NCI-H82 (cell line): ENCODE measurements at places on chromosomes 11 and 22.
A peak's percentile ranks its signal among the peaks of the same experiment; 100 is the strongest.

DNA sequence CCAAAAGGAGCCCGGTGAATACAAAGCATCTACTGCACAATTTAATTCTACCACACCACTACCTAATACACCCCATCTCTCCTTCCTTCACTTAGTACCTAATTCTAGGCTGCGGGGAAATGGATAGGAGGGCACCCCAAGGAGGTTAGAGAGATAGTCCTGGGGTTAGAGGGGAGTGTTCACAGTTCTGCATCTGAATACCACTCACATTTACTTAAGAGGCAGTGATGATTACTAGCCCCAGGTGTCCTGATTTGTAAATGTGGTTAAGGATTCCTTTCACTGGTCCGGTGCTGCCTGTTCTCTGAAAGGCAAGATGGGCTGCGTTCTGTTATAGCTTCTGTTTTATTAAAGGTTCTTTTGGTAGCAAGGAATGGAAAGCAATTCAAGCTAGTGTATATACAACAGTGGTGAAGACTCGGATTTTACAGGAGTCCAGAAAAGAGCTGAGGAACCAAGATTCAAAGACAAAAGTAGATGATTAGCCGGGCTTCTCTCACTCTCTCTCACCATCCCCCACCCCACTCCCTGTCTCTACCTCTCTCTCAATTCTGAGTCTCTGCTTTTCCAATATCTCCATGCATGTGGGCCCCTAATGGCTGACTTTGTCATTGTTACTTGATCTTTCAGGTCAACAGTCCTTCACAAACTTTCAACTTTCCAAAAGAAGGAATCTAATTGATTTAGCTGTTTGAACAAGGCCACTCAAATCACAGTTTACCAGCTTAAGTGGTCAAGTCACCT lies 8.7 kb upstream of the KCNA4 start:
- no peak for DNase-seq

GRCh38 chr22:20636945-20637344 lies 129.5 kb downstream of the MED15 start:
- DNase-seq, result no peak

DNA sequence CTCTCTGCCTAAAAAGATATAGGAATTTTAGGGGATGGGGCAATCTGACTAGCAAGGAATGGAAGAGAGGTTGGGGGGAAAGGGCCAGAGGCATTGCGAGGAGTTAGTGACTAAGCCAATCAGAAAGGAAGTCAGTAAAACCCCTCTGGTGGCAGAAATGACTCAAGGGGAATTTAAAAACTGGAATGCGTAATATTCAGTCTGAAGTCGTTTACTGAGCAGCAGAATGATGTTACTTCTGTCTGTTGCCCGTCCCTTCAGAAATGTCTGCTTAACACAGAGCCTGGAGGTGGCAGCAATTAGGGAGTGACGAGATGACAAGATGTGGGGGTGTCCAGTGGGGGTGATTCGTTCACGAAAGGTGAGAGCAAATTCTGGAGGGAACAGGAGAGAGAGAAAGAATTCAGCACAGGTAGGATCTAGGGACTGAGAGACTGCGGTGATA lies 107.7 kb upstream of the CLMP start:
- no peak for DNase-seq

DNA sequence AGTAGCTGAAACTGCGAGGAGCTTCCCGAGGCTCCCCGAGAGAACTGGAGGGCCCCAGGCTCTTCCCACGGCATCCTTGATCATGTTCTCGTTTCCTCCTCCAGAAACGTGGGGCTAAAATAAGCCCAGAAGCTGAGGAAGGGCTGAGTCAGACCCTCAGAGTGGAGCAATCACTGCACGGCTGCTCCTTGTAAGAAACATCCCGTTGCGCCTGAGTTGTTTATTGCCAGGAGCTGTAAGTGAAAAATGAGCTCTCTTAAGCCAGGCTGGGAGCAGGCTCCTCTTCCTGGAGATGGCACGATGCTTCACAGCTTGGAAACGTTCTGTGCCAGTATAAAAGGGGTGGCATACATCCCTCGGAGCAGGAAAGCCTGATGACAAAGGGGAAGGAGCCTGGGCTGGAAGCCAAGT lies 47.3 kb upstream of the SYN3 start:
- no peak for DNase-seq

DNA sequence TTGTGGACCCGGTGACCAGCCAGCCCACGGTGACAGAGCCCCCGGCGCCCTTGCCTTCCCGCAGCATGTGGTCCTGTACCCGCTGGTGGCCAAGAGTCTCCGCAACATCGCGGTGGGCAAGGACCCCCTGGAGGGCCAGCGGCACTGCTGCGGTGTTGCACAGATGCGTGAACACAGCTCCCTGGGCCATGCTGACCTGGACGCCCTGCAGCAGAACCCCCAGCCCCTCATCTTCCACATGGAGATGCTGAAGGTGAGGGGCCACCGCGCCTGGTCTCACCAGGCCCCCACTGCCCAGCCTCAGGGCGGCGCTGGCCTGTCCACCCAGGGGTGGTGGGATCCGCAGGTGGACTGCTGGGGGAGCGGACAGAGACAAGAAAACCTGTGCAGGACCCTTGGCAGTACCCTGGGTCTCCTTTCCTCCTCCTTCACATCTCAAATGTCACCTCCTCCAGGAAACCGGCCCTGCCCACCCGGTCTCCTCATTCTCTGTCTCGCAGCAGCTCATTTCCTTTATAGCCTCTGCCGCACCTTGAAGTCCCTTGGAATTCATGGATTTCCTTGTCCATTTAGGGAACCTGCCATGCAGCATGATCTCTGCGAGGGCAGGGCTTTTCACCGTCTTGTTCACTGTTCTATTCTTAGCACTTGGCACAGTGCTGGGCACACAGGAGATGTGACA lies 6.5 kb downstream of the AIP start:
- DNase-seq, result no peak

GRCh38 chr11:126857860-126858808 lies 142.4 kb downstream of the KIRREL3 start:
- peak; percentile 89 for DNase-seq

DNA sequence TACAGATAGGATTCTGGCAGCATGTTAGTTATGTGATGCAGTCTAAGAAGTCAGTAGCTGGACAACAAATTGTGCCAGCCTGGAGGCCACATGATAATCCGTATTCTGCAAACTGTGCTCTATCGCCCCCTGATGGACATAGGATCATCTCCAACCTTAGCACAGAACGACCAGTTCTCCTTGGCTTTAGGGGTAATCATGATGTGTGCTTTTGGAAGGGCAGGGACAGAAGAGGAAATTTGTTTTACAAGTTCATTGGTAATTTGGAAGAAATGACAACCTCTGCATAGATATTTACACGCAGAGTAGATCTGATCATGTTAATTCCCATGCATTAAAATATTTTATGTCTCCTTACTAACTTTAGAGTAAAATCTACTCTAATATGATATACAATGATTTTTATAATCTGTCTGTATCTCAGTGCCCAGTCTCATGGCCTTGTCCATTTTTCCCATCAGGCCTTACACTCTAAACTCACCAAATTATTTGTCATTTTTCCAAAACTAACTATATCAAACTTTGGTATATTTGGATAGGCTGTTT lies 12.1 kb downstream of the OR10D3 start:
- DNase-seq, result peak; percentile 80

GRCh38 chr11:77144857-77145428 lies 16.9 kb downstream of the MYO7A start:
- DNase-seq, result no peak

GRCh38 chr11:115425250-115425649 lies 79.0 kb downstream of the CADM1 start:
- no peak for DNase-seq

GRCh38 chr11:11336664-11337063 lies 16.4 kb downstream of the CSNK2A3 start:
- no peak for DNase-seq

DNA sequence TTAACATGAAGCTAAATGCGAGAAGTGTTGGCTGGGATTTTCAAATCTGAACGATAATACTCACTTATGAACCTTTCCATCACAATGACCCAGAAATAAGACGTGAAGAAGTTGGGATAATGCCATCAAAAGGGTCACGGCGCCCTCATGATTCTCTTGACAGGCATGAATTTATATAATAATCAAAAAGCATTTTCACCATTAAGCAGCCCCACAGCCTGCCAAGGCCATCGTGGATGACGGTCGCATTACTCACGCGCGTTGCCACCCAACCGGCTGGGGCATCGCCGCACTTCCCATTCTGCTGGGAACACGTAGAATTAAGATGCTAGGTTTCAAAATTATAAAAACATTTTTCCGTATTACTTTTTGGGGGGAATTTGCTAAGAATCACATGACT lies 18.9 kb upstream of the GAL start:
- no peak for DNase-seq

GRCh38 chr11:47534704-47535251 lies 18.2 kb downstream of the CELF1 start:
- DNase-seq, result no peak

GRCh38 chr22:30337461-30337778 lies 10.7 kb upstream of the TBC1D10A start:
- no peak for DNase-seq

DNA sequence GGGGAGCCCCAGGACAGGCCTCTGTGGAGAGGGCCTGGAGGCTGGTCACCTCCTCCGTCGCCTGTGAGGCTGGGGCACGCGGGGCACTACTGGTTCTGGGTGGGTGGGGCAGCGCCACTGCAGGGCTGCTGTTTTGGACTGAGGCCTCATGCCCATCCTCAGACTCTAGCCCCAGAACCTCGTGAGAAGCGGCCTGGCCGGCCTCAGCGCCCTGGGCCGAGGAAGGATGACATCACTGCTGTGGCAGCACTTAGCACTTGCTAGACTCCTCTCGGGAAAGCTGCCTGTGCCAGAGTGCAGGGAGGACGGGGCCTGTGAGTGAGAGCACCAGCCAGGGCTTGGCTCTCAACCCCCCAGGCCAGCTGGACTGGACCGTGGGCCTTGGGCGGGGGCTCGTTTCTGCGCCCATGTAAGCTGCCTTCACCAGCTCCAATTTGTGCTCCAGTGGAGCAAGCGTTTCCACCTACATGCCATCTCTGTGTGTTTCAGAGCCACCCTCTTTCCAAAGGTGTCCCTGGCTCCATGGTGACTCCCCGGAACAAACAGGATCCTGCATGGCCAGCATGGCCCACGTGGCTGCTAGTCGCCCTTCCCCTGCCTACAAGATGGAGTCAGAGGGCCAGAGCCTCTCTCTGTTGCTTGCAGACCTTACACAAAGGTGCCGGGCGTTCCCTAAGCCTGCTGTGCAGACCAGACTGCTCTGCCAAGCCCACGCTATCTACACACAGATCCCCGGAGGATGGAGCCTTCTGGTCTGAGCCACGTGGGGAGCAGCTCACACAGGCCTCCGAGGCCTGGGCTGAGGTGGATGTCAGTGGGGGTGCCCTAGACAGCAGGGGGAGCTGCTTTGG lies 102.9 kb downstream of the CTTN start:
- no peak for DNase-seq

- no peak for DNase-seq
These were observed 20.3 kb upstream of the MICAL2 start for GRCh38 chr11:12090061-12090591.

GRCh38 chr11:43920598-43921419 lies 21.6 kb upstream of the C11orf96 start:
- peak; percentile 69 for DNase-seq

DNA sequence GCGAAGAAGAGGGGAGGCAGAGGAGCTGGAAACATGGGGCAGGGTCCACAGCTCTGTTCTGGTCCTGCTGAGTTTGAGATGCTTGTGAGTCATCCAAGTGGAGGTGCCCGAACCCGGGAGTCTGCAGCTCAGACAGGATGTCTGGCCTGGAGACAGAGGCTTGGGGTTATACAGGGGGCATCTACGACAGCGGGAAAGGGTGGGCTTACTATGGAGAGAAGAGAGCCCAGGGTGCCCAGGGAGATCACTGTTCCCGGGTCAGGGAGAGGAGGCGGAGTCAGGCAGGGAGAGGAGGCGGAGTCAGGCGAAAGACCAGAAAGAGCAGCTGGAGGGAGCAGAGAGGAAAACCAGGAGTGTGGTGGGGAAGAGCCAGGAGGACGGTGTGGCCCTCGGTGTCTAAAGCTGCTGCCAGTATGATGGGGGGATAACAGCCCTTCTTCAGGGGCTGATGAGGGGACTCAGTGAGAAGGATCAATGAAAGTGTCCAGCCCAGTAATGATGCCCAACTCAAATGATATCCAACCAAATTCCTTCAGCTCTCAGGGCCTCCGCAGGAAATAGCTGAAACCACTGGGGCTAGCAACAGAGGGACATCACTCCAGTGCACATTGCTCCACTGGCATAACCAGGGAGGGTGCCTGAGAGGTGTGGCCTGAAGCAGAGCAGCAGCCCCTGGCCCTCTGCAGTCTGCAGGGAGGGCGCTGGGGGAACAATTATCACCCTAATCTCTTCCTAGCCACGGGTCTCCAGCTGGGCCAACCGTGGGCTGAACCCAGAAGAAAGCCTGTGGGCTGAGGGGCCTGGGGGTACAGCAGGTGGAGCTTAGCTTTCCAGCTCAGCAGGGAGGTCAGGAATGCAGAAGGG lies 2.6 kb upstream of the LTBP3 start:
- DNase-seq, result peak; percentile 81

DNA sequence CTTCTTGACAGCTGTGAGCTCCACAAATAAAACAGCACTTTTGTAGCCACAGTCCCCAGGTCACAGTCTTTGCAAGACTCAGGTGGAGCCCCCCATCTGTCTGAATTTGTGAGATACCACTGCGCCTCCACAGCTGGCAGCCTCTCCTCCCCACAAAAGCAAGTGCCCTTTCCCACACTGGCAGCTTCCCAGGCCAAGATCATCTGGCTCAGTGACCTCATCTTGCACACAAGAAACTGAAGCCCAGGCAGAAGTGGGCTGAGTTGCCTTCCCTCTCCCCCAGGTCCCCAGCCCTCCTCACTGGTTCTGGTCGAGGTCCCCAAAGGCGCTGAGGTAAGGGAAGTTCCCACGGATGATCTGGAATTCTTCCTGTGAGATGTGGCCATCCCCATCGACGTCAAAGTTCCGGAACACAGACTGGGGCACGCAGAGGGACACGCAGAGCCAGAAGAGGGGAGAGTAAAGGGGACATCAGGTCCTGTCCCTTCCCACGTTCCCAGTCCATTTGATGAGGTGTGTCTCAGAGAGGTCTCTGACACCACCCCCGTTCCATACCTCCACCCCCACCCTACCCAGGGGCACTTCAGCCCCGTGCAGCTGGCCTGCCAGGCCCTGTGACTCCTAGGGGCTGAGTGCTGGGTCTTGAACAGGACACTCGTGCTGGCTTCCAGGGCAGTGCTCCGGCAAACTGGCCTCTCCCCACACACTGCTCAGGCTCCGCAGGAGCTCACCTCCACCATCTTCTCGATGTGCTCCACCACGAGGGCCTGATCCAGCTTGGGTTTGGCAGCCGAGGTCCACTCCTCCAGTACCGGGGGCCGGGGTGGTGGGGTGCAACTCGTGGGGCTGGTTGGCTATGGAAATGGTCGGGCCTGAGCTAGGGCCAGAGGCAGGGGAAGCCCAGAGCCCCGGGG lies 8.9 kb downstream of the RASGRP2 start:
- DNase-seq, result no peak

GRCh38 chr22:40690370-40690769 lies 11.1 kb downstream of the MCHR1 start:
- DNase-seq, result peak; percentile 17

DNA sequence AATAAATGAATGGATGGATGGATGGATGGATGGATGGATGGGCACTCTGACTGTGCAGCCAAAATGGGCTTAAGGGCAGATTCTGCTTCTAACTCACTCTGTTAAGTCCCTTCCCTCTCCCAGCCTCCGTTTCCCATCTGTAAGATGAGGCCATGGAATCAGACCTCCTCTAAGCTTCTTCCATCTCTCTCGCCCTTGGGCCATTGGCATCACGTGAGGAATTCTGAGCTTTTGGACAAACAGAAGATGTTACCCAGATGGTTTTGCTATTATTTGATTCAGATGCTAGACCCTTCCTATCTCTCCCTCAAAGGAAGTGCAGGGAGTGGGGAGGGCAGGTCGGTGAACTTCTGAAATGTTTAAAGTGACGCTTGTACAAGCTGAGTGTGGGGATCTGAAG lies 4.0 kb upstream of the CYTH4 start:
- no peak for DNase-seq

- DNase-seq, result no peak
These were observed 47.4 kb downstream of the SHANK2 start for GRCh38 chr11:71204748-71205664.
